ENCODE measurements at places on chromosomes 2 and 18.

DNA sequence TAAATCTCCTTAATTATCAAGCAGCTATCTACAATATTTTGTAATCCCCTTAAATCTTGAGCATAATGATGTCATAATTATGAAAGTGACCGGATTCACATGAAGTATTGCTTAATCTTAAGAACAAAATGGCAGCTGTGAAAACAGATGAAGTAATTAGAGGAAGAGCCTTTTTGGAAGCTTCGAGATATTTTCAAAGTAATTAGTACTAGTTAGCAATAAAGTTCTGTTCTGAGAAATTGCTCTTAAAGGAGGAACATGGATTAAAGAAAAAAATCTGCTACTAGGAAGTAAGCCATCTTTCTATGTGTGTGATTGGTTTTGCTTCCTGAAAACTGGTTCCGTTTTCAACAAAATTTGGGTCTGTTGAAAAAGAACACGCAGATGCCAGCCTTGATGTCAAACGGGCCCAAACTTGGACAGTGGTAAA lies 18.3 kb downstream of the CLUL1 start:
- no peak for DNase-seq

DNA sequence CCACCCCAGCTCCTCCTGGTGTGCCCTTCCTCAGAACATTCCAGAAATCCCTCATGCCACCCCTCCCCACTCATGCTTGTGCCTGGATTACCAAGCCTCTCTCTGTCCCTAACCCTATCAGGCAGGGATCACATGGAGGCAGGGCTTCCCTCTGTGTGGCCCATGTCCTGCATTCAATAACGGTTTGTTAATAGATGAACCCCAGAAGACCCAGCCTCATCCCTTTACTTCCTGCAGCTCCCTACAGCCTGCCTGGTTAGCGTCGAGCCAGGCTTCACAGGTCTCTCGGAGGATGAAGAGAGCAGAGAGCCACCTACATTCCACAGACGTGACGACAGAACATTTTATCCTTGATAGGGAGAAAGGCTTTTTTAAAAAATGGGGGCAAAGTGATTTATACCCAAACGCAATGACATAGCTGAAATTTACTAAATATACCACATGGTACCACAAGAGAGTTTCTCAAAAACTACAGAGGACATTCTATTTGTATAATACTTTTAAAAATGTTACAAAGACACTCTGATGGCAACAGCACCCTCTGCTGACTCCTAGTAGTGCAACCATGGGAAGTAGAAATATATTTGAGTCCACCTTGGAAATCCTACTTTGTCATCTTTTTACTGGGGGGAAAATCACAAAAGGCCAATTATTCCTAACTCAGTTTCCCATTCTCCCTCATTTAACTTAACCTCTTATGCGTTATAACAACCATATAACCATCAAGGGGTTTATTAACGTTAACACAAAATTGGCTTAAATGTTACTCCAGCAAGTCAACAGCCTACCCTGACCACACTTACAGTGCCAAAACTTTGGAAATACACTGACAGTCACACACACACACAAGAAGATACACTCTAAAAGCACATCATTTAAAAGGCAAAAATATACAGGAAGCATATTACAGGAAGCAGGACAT lies 30.7 kb downstream of the FBXO15 start:
- no peak for DNase-seq

- DNase-seq: no peak
Observed at GRCh38 chr18:3002732-3003131, 10.2 kb downstream of the LPIN2 start.

- DNase-seq: no peak
Observed at GRCh38 chr2:216690853-216691741, 4.3 kb downstream of the IGFBP5 start.

DNA sequence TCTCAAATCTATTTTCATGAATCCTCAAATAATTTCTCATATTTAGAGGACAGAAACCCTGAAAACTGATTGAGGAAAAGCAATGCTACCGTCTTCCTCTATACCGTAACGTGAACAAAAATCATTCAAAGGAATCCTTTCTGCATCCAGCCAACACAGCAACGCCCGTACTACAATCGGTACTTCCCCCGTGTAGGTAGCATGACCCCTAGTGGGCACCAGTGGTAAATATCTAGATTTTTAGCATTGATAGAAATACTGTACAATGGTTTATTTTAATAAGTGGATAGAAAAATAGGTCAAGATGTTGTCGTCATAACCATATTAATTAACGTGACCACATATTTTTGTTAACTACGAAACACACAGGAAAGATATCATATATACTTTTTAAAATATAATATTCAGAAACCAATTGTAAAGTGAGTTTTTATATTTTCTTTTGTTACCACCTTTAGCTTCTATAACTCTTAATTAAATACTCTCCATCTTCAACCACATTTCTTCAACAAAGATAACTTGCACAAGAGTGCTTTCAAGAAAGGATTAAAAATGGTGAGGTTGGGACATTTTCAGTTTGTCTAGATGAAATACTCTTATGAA lies 194.1 kb downstream of the SS18 start:
- no peak for DNase-seq

DNA sequence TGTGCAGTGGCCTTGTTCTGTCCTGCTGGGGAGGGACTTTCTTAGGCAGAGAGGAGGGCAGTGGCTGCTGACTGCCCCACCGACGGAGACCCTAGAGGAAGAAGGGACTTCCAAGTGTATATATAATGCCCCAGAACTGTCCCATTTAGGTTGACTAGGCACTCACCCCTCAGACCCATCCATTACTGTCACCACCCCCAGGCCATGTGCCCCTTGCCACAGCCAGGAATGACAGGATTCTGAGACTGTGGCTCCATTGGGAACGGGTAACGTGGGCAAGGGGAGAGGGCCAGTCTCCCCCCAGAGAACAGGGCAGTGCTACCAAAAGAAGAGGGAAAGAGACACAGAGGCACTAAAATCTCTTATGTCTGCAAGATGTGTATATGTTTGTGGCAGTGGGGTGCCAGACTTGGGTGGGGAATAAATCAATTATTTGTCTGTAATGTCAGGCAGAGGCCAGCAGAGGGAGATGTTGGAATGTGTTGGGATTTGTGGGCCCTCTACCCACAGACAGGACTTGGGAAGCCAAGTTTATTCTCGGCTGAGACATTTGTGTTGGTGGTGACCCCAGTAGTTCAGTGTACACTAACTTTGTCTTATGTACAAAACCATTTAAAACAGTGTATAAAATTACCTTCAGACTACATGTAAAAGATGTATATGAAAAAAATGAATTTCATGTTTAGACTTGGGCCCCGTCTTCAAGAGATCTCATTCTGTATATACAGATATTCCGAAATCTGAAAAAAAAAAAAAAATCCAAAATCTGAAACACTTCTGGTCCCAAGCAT lies 24.0 kb upstream of the TMEM37 start:
- DNase-seq: no peak

DNA sequence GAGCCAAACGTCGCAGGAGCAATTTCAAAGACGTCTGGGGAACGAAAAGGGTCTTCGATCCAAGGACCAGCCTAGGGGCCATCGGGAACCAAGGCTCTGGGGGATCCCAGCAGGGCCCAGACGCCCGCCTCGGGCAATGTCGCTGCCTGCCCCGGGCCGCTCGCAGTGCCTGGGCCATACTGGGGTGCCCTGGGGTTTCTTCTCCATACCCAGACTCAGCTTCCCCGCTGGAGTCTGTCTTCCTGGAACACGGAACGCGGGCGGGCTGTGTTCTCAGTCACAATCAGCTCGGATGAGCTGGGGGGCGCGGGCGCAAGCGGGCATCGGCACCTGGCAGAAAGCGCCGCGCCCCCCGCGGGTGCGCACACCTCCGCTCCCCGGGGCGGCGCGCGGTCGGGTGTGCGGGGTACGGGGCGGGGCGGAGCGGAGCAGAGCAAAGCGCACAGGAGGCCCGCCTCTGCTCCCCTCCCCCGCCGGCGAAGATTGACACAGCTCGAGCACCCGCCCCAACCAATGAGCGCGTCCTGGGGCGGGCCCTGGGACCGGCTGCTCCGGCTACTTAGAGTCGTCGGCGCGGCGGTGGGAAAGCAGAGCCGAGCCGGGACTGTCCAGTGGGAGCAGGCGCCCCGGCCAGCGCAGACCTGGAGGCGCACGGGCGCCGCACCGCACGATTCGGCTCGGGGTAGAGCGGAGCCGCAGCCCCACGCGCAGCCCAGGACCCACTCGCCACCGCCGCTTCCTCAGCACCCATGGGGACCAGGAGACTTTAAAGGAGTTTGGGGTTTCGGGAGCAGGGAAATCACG lies at the start of gene LRATD1:
LRATD1 (plus strand) TSS at position 585 of the 804 bp plus-strand sequence. CDS start 1,263 bp downstream, outside the sequence.
- no peak for DNase-seq

GRCh38 chr2:50455351-50455939 lies 576.5 kb downstream of the NRXN1 start:
- no peak for DNase-seq

- DNase-seq: no peak
Observed at GRCh38 chr2:7237466-7237865, 320.3 kb downstream of the RNF144A start.

GRCh38 chr2:42124011-42124785 lies 45.0 kb upstream of the EML4 start:
- no peak for DNase-seq
